Type B pancreatic cell (in vitro differentiated cells): ENCODE measurements at places on chromosomes 16 and 17. TPM values are rescaled to one million over a fixed set of nuclear protein-coding genes. Genes with fewer than 3 reads are reported as not detected.
A peak's percentile ranks its signal among the peaks of the same experiment; 100 is the strongest.

DNA sequence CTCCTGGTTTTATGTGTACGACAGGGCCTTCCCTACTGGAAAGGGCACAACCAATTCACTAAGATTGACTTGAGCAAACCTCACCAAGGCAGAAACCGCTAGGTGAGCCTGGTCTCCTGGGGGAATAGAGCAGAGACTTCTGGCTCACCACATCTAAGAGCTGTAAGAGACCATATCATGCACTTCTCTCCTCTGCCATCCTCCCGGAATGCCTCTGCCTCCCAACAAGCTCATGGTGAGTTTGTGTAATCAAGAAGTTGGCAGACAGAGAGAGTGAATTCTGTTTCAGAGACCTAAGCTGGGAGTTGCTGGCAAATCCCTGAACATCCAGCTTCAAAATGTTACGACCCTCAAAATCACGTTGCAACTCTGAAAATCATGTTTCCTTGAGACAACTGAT, 154.8 kb downstream of the SLC39A11 start:
- no peak overlapping the region for H3K4me3 ChIP-seq
- no peaks in the 10 kb centered on the region for H3K27me3 ChIP-seq
- H3K4me1 ChIP-seq, result peaks cover 8% of the 10 kb centered on the region
- H3K36me3 ChIP-seq, result no peaks in the 10 kb centered on the region
- no peak for DNase-seq
- H3K27ac ChIP-seq, result no peak overlapping the region

- H3K4me1 ChIP-seq, result peaks cover 26% of the 10 kb centered on the region
- peak overlapping the region; percentile 44 for H3K4me3 ChIP-seq
- DNase-seq, result peak; percentile 31
- H3K27ac ChIP-seq, result peak overlapping the region; percentile 37
- H3K27me3 ChIP-seq, result no peaks in the 10 kb centered on the region
- H3K36me3 ChIP-seq, result no peaks in the 10 kb centered on the region
Observed at GRCh38 chr17:65259696-65260485, 122.7 kb downstream of the RGS9 start.

- no peaks in the 10 kb centered on the region for H3K4me1 ChIP-seq
- peaks cover 35% of the 10 kb centered on the region for H3K36me3 ChIP-seq
- no peak overlapping the region for H3K4me3 ChIP-seq
Observed at GRCh38 chr16:1696863-1697262, 9.1 kb upstream of the MAPK8IP3 start.

DNA sequence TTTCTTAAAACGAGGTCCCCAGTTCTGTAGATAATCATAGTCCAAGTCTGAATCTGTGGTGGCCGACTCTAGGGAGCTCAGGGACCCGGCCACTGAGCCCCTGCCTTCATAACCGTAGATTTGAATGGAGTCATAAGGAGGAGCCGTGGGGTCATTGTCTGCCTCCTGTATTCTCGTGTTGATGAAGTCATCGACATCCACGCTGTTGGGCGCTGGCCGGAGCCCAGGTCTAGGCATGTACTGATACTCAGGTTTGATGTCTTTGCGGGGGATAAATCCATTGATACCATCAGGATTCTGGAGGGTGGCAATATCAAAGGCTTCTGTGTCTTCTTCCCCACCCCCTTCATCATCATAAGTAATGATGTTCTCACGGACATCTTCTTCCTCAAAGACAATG, 174.2 kb downstream of the CDH11 start:
- peaks cover 38% of the 10 kb centered on the region for H3K36me3 ChIP-seq
- H3K4me3 ChIP-seq, result no peak overlapping the region
- H3K27ac ChIP-seq, result no peak overlapping the region
- no peaks in the 10 kb centered on the region for H3K27me3 ChIP-seq
- DNase-seq, result no peak
- peaks cover 11% of the 10 kb centered on the region for H3K4me1 ChIP-seq

- H3K36me3 ChIP-seq, result no peaks in the 10 kb centered on the region
- H3K27ac ChIP-seq, result no peak overlapping the region
- H3K4me1 ChIP-seq, result peaks cover 5% of the 10 kb centered on the region
- H3K4me3 ChIP-seq, result no peak overlapping the region
- DNase-seq, result no peak
Observed at GRCh38 chr16:85871756-85872155, 27.2 kb upstream of the IRF8 start.

DNA sequence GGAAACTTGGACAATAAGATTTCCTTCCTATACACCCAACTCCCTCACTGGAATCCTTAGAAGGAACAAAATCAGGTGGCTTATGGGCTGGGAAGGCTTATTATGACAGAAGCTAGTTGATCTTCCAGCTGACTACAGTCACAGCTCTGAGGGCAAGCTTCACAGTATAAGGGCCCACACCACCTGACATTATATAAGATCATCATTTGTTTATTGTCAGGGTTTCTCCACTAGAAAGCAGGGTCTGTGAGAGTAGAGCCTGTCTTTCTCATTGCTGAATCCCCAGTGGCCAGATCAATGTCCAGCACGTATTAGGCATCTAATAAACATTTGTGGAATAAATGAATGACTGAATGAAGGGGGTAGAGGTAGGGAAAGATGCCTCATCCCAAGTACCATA, 57.8 kb upstream of the PHOSPHO1 start:
- no peak overlapping the region for H3K4me3 ChIP-seq
- H3K27ac ChIP-seq, result no peak overlapping the region

DNA sequence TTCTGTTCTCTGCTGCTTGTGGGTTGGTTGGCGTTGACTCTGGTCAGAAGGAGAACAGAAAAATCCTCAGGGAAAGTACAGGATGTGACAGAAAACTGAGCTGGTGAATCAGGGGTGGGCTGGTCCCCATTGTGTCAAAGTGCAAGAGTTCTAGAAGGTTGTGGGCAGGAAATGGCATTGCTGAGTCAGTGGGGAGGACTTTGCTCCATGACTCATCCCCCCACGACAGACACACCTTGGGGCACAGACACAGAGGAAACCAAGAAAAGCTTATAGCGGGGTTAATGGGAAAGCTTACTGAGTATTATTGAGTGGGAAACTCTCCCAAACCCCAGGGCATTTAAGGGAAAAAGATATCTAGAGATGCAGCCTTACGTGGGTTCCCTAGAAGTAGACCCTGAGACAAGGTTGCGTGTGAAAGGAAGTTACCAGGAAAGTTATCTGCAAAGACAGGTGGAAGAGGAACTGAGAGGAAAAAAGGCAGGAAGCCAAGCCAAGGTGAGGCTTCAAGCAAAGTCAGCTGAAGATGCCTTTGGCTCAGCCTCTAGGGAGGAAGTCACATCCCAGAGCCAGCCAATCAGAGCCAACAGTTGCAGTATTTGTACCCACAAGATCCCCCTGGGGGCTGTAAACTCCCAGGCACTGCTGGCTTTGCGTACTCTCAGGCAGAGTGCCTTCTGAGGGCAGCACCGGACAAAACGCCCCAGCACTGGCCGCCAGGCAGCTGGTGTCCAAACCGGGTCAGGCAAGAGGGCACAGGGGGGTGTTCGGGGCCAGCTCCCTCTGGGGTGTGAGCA, 86.4 kb downstream of the FOXL1 start:
- no peak for DNase-seq
- H3K36me3 ChIP-seq, result no peaks in the 10 kb centered on the region
- H3K27ac ChIP-seq, result peak overlapping the region; percentile 37
- peaks cover 38% of the 10 kb centered on the region for H3K27me3 ChIP-seq
- no peak overlapping the region for H3K4me3 ChIP-seq

GRCh38 chr16:88045820-88046303, 94.6 kb downstream of the BANP start:
- H3K4me3 ChIP-seq, result no peak overlapping the region
- H3K36me3 ChIP-seq, result peaks cover 24% of the 10 kb centered on the region
- DNase-seq, result no peak
- no peak overlapping the region for H3K27ac ChIP-seq
- no peaks in the 10 kb centered on the region for H3K27me3 ChIP-seq

GRCh38 chr17:54771409-54771915, 129.2 kb upstream of the TOM1L1 start:
- H3K4me1 ChIP-seq, result peaks cover 13% of the 10 kb centered on the region
- no peak overlapping the region for H3K27ac ChIP-seq
- H3K4me3 ChIP-seq, result no peak overlapping the region
- H3K27me3 ChIP-seq, result peaks cover 3% of the 10 kb centered on the region

DNA sequence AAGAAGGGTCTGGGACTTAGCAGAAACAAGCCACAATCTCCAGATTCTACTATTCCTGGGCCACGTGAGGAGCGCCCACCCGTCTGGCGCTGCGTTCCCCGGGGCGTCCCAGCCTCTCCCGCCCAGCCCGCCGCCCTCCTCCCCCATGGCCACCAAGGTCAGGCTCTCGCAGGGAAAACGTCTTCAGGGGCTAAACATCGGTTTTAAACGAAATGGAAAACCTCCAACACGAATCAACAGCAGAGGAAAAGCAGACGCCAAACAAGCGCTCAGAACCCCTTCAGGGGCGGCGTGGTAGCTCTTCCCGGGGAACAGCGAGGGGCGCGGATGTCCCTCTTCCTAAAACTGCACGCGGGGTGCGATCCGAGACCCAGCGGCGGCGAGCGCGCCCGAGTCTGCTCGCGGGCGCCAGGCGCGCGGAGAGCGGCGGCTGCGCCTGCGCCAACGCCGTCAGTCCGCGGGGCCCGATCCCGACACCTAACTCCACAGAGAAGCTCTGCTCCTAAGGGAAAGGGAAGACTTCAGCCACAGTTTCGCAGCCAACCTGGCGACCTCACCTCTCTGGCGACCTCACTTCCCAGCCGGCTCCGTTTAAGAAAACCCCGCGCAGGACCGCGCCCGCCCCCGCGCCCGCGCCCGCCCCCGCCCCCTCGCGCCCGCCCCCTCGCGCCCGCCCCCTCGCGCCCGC, 505 bp upstream of the COG1 start:
- peaks cover 21% of the 10 kb centered on the region for H3K4me1 ChIP-seq
- DNase-seq, result peak; percentile 78

GRCh38 chr17:57556977-57557376, 188.1 kb downstream of the CCDC182 start:
- peaks cover 7% of the 10 kb centered on the region for H3K36me3 ChIP-seq
- no peak for DNase-seq
- peaks cover 3% of the 10 kb centered on the region for H3K27me3 ChIP-seq
- H3K4me3 ChIP-seq, result no peak overlapping the region
- peaks cover 86% of the 10 kb centered on the region for H3K4me1 ChIP-seq

GRCh38 chr17:80063830-80064585, 27.6 kb downstream of the CCDC40 start:
- H3K27me3 ChIP-seq, result no peaks in the 10 kb centered on the region
- H3K27ac ChIP-seq, result no peak overlapping the region
- peaks cover 8% of the 10 kb centered on the region for H3K36me3 ChIP-seq

DNA sequence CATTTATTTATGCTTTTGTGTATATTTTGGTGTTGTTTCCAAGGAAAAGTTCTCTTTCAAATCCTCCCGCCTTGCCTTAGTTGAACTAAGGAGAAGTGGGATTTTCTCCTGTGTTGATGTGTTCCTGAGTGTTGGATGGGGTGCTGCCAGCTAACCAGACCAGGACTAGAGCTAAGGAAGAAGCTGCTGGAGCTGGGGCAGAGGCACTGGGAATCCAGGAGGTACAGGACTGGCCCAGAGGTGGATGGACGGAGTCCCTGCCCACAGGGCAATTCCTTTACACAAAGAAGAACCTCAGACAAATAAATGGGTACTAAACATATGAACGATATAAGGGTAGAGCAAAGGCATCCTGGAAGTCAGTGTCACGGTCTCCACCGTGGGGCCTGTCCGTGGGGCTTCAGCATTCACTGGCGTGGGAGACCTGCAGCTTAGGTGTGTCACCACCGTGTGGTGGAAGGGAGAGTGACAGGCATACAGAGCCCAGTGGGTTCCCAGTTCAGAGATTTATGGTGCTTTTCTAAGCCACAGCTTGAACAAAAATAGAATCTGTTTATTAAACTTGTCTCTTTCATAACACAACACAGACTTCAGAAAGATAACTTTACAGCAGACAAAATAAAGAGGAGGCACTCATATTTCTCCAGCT, 270.7 kb downstream of the NTN1 start:
- H3K27me3 ChIP-seq, result no peaks in the 10 kb centered on the region
- no peak overlapping the region for H3K27ac ChIP-seq
- no peak for DNase-seq

DNA sequence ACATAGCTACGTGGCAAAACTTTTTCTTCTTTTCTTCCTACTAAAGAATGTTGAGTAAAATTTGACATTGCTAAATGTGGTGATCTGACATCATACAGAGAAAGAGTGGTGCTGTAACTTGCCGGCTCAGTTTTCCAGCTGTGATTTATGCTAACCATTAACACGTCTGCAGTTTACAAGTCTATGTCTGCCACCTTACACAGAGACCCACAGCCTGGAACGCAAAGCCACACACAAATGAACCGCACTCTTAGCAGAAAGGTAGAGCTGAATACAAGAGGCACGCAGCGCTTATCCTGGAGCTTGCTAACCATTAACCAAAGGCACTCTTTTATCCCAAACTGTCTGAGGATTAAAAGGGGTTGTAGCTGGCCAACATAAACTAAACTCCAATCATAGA, 31.9 kb downstream of the CACNG1 start:
- no peaks in the 10 kb centered on the region for H3K27me3 ChIP-seq
- H3K27ac ChIP-seq, result peak overlapping the region; percentile 52
- peaks cover 12% of the 10 kb centered on the region for H3K36me3 ChIP-seq
- H3K4me3 ChIP-seq, result peak overlapping the region; percentile 58
- no peak for DNase-seq

The SLC13A2 gene
- total RNA-seq, result 1.2 and 8.7 TPM in 2 replicates

The EPN2 gene
- total RNA-seq, result 53.9 and 56.7 TPM in 2 replicates

The TVP23C gene
- total RNA-seq, result 15.1 and 26.8 TPM in 2 replicates

The ERN1 gene
- total RNA-seq, result 12.1 and 13.9 TPM in 2 replicates

The ICAM2 gene
- 1.2 TPM in 1 of 2 replicates, not detected in the other for total RNA-seq

The CLEC18C gene
- total RNA-seq, result 1.1 TPM in 1 of 2 replicates, not detected in the other

The ABCC6 gene
- 5.9 and 10.4 TPM in 2 replicates for total RNA-seq

The TRIM72 gene
- total RNA-seq, result 0.02 TPM in 1 of 2 replicates, not detected in the other
